ENCODE measurements at places on chromosomes 2 and 18.

DNA sequence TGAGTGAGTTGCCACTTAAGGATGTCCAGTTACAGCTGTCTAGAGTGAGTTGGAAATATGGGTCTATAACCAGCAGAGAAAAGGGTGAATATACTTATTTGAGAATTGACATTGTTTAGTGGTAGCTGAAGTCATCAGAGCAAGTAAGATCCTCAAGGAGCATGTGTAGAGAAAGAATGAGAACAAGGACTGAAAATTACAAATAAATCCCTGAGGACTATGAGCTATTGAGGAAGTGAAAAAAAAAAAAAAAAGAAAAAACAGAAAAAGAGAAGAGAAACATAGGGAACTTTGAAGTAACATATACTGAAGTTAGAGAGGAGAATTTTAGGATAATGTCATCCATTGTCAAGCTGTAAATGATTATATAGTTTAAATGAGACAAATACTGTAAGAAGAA lies 134.0 kb upstream of the CCDC68 start:
- no peak for DNase-seq

GRCh38 chr2:235570966-235571692 lies 77.3 kb downstream of the AGAP1 start:
- no peak for DNase-seq

GRCh38 chr18:35024965-35025364 lies 16.2 kb upstream of the MAPRE2 start:
- no peak for DNase-seq

- peak; percentile 59 for DNase-seq
Observed at GRCh38 chr2:63189026-63189425, 138.4 kb downstream of the OTX1 start.

Data from HT1080 (cell line).